ENCODE measurements at places on chromosomes 16 and 17.

GRCh38 chr16:82963653-82964052 is 336.9 kb downstream of the CDH13 start:
- no peak for DNase-seq

DNA sequence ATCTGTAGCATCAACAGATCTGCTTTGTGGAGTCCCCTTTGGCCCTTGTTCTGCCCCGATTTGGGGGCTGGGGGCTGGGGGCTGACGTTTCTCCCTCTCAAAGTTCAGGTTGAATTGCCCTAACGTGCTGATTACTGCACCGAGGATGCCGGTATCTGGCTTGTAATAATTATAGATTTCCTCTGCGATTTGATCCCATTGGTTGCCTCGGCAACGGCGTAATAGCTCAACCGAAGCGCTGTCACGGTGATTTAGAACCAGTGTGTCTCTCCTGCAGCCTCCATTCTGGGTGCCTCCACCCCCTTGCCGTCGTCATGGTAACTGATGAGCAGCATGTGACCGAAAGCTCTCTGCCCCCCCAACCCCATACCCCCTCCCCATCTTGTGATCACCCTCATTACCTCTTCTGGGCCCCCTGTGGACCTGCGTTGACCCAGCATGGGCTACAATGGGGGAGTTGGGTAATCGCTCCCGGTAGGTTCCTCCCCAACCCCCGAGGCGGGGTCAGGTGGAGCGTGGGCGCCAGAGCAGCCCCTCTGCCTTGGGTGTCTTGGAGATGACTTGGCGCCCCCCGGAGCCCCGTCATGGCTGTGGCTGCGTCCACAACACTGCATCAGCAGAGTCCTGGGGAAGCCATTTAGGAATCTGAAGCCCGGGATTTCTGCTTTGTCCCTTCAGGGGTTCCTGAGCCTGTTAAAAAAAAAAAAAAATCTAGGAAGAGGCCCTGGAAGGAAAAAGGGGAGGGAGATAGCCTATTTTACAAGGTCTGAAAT is 38.4 kb downstream of the ABAT start:
- DNase-seq: no peak

DNA sequence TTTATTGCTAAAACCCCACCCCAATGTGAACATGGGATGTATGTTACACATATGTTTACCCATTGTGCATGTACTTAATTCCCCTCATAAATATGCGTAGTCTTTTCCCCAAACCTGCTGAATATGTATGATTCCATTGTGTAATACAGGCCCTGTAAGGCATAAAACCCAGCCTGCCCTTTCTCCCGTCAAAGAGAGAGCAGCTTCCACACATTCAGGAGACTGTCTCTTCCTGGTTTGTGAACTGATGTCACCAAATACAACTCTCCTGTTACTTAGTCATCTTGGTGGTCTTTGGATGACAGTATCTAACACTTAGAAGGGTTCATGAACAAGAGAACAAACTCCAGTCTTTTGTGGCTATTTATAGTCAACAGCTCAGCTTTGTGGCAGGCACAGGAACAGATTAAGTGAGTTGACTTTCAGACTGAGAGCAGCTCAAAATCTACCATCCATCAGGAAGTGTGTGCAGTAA is 24.7 kb upstream of the TMC7 start:
- no peak for DNase-seq

- no peak for DNase-seq
These were observed 3.0 kb downstream of the CBX8 start for GRCh38 chr17:79793924-79794304.

DNA sequence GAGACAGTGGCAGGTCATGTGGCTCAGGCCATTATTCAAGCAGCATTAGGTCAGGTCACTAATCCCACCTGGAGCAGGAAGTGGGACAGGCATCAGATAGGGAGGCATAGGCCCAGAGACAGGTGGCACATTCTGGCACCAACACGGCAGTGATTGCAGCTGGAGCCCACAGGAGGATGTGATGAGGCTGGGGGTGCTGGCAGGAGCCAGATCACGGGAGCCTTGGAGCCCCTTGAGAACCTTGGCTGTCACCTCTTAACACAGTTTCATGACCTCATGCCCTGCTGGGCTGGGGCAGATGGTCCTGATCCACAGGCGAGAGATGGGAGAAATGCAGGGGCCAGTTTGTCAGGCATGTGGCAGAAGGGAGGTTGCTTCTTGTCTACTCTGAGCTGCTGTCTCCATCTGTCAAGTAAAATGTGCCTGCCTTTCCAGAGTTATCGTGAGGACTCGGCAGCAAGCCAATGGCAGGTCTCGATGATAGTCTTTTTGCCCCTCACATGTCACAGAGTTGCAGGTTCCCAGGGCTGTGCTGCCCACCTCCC is 109.6 kb downstream of the CLEC16A start:
- DNase-seq: no peak

- DNase-seq: no peak
These were observed 25.5 kb downstream of the TMEM235 start for GRCh38 chr17:78256707-78257591.

Measured in activated T-helper 1 cell treated with anti-CD3 and anti-CD28 coated beads, Interleukin-2, amount 50 U/mL, for 16 hours (primary cell).